Muscle of arm (tissue), 14 donors: ENCODE measurements at places on chromosomes 2 and 18. TPM values are rescaled to one million over a fixed set of nuclear protein-coding genes. Genes with fewer than 3 reads are reported as not detected.

GRCh38 chr2:120433816-120434290, 87.9 kb downstream of the INHBB start:
- DNase-seq, result no peak

SLC4A5 gene
- polyA plus RNA-seq, result not detected

PMAIP1 gene
- polyA plus RNA-seq, result 50.8 TPM

- DNase-seq, result no peak
These were observed 3.8 kb downstream of the SOCS6 start for GRCh38 chr18:70292628-70293027.

MFF gene
- polyA plus RNA-seq, result 91.2 TPM

GRCh38 chr18:72261590-72261989, 282.6 kb downstream of the CBLN2 start:
- DNase-seq, result no peak
